ENCODE measurements at places on chromosomes 3 and 15.
A peak's percentile ranks its signal among the peaks of the same experiment; 100 is the strongest.

- DNase-seq, result no peak
These were observed 279.5 kb upstream of the NECTIN3 start for GRCh38 chr3:110791995-110792686.

DNA sequence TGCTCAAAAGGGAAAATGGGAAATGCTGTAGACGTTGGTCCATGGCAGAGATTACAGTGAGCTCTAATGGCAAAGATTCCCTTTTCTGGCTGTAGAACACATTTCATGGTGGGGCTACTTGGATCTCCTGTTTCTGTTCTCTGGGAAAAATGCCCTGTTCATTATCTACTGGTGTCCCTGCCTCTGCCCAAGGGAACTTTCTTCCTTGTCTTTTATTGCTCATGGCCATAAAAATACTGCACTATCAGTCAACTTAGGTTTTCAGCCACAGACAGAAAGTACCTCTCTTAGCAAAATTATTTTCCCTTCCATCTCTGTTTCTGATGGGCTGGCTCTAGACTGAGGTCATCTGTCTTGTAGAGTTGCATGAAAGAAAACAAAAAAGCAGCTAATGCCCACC is 98.9 kb downstream of the PDCD6IP start:
- DNase-seq, result no peak

GRCh38 chr3:138781012-138781470 is 53.7 kb downstream of the PIK3CB start:
- peak; percentile 67 for DNase-seq

DNA sequence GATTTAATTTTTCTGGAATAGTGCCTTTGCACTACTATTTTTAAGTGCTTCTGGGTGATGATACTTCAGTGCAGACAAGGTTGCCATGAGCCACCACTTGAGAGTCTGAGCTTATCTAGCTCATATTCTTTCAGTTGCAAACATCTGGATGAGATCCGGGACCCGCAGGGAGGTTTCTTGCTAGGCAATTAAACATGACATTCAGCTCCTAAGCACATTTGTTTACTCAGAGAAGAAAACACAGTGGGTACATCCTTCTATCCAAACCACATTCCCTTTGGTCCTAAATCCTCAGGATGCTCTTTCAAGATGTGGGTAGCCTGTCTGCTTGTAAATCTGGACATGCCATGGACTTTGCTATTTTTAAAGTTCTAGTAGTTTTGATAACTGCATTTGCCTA is 12.0 kb downstream of the PLSCR1 start:
- no peak for DNase-seq

GRCh38 chr15:82060817-82061216 is 15.0 kb upstream of the MEX3B start:
- no peak for DNase-seq

GRCh38 chr15:72786676-72787345 is 3.3 kb upstream of the ADPGK start:
- no peak for DNase-seq

DNA sequence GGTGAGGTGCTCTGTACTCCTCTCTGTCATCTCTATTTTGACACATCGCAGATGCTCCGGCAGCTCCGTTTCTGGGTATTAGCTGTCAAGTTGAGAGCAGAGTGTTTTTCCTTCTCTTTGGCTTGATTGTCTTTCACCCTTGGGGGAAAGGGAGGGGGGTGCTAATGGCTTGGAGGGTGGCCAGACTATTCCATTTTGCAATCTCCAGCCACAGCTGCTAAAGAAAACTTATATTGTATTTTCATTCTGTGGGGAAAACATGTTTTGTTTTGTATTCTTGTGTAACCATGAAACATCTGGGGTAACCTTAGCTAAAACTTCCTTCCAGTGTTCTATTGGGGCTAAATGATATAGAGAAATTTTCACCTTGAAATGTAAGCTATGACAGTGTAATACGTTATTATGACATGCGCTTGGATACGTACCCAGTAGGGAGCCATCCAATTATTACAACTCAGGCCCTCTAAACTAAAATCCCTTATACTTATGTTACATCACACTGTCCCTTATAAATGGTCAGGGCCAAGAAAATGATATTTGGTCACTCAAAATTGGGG is 14.0 kb upstream of the LARP6 start:
- peak; percentile 45 for DNase-seq

- no peak for DNase-seq
These were observed 1679.4 kb downstream of the OTOL1 start for GRCh38 chr3:163175970-163176369.

DNA sequence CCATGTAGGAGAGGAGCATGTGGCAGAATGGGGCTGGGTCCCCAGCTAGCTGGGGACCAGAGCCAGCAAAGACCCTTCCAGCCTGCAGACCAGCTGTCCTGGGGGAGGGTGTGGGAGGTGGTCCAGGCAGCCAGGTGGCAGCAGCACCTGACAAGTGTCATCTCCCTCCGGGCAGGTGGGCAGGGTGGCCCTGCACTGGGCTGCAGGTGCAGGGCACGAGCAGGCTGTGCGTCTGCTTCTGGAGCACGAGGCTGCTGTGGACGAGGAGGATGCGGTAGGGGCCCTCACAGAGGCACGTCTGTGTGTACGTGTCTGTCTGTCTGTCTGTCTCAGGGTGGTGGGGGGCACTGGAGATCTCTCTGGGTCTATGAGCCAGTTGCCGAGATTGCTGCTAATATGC is 5.5 kb downstream of the ANKDD1A start:
- DNase-seq, result no peak

- DNase-seq, result no peak
These were observed 106.5 kb upstream of the CMC1 start for GRCh38 chr3:28134792-28135375.

- no peak for DNase-seq
These were observed 96.2 kb downstream of the CORO2B start for GRCh38 chr15:68674975-68675374.

DNA sequence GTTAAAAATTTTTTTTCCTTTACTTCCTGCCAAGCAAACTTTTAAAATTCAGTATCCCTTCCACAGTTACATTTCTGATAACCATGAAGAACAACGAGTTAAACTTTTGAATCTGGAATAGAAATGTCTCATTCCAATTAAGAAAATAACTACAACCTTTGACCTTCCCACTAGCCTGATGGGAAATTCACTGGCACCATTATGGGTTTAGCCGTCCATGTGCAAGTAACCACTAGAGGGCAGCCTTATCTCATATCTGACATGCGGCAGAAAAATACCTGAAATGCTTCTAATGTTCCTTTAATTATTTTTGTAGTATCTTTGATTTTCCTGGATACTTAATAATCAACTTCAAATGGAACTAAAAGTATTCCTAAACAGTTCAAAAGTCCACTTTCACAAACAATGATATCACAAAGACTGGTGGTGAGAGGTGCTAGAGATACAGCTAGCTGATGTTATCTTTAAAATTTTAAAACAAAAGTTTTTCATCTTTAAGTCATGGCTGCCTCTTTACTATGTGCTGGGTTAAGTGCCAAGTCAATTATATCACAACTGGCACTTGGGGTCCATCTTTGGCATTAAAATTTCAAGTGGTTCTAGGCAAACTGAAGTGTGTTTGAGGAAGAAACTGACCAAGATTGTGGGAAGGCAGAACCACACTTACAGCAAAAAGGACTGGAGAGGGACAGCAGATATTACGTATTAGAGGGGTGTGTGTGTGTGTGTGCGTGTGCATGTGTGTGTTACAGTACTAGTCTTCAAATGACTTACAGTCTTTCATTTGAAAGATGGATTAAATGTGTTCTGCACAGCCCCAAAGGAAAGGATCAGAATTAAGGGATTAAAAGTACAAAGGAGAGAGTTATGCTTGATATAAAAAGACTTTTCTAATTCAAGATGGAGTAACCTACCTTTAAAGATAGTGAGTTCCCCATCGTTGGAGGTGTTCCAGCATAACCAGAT is 107.1 kb upstream of the ICE2 start:
- peak; percentile 76 for DNase-seq

DNA sequence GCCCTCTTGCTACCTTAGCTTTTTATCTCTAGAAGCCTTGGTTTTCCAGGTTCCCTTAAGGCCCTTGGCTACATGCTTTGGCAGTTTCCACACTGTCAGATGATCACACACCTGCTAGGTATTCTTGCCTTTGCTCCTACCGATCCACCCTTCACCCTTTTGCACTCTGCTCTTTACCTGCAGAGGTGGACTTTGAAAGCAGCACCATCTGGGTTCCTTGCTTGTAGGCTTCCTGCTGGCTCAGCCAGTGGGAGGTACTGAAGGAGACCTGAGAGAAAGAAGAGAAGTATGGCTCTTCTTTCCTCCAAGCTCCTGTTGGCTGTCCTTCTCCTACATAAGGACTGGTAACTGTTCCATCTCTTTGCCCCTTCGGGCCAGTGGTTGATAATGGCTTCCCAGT is 7.3 kb upstream of the ZNF592 start:
- DNase-seq, result peak; percentile 29

- DNase-seq, result no peak
These were observed 163.3 kb downstream of the PYDC2 start for GRCh38 chr3:191624299-191624698.

- no peak for DNase-seq
These were observed 58.1 kb downstream of the DCBLD2 start for GRCh38 chr3:98843266-98843959.

DNA sequence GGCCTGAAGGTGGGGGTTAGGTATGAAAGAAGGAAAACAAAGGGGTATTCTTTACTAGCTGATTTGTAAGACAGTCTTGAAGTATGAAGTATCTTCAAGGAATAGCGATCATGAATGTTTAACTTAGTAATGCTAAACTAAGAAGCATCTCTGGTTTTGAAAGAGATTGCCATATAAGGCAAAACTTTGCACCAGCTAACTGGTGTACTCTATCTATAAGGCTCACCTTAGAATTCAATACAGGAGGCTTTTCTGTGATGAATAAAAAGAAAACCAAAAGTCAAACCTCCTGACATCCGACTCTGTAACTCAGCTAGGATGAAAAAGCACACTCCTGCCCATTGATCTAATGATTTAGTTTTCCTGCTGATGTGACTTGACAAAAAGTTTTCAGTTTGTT is 54.7 kb downstream of the FOXP1 start:
- DNase-seq, result no peak

DNA sequence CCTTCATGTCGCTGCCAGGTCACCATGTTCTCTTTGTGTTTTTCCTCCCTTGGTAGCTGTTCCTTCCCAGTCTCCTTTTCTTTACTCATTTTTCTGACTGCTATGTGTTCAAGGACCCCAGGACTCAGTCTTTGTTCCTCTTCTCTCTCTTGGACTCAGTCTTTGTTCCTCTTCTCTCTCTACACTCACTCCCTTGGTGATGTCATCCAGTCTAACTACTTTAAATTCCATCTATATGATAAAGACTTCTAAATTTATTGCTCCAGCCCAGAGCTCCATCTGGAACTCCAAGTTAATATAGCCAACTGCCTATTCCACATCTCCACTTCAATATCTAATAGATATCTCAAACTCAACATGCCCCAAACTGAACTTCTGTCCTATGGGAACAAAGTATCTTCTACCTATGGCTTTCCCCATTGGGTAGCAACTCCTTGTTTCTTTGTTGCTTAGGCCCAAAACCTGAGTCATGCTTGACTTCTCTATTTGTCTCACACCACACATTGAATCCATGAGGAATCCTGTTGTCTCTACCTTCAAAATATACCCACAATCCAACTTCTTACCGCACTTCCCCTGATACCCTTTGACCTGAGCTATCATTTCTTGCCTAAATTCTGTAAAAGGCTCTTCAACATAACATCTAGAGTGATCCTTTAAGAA is 4.9 kb upstream of the DYNC1LI1 start:
- DNase-seq, result no peak

- DNase-seq, result no peak
These were observed 34.3 kb upstream of the MANF start for GRCh38 chr3:51350751-51351150.

DNA sequence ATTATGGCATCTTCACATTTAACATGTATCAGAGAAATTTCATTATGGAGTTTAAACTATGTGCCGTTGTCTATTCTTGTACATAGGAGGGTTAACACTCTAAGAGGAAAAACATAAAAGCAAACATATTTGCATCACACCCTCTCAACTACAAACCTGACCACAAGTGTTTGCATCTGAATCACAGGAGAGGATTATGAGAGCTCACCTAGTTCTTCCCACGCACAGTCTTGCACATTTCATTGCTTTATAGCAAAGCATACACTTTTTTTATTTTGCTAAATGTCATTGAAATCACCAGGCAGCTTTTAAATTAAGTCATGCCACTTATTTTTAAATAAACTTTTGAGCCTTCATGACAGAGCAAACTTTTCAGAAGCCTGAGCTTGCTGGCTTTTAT is 12.5 kb downstream of the TRAT1 start:
- DNase-seq, result no peak

DNA sequence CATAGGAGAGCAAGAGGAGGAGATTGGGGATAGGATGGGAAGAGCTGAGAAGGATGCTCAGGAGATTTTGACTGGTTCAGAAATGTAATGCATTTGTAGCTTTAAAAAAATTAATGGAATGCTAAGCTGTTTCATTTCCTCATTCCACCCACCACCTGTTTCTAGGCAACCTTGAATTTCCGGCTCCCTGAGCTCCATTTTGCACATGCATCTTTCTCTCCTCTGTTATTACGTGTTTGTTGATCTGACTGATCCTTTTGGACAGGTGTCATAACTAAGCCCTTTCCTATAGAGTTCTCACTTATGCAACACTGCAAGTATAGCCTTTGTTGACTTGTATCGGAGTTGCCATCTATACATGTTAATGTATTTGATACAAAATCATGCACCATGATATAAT is 4.3 kb downstream of the TMPRSS7 start:
- peak; percentile 29 for DNase-seq

- DNase-seq, result no peak
These were observed 1.2 kb downstream of the EIF1B start for GRCh38 chr3:40310705-40311104.

DNA sequence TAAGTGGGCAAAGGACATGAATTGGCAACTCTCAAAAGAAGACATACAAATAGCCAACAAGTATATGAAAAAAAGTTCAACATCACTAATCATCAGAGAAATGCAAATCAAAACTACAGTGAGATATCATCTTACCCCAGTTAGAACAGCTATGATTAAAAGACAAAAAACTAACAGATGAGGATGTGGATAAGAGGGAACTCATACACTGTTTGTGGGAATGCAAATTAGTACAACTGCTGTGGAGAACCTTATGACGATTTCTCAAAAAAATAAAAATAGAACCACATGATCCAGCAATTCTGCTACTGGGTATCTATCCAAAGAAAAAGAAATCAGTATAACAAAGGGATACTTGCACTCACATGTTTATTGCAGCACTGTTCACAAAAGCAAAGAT is 28.6 kb downstream of the NEK10 start:
- peak; percentile 0 for DNase-seq

DNA sequence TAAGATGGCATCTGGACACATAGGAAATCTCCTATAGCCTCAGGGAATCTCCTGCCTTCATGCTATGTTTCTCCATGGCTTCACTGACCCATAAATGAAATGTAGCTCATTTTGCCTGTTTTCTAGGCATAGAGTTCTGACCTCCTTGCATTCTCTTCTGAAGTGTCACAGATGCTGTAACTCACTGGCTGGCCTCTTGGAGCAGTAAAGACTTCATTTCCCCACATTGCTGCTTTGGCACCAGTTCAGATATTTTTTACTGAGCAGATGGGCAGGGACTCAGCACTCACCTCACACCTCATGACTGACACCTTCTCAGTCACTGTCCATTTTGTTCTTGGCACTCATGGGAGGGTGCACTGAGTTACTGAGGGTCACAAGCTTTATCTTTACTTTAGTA is 286.7 kb upstream of the TGFBR2 start:
- peak; percentile 76 for DNase-seq

- DNase-seq, result no peak
These were observed 953.4 kb downstream of the ZPLD1 start for GRCh38 chr3:103388214-103388613.

- DNase-seq, result no peak
These were observed 96.9 kb downstream of the LINGO1 start for GRCh38 chr15:77535845-77536244.

- no peak for DNase-seq
These were observed 140.6 kb downstream of the MEIS2 start for GRCh38 chr15:36959746-36960145.
